ENCODE measurements at places on chromosomes 6 and 20. TPM values are rescaled to one million over a fixed set of nuclear protein-coding genes. Genes with fewer than 3 reads are reported as not detected.
A peak's percentile ranks its signal among the peaks of the same experiment; 100 is the strongest.

DNA sequence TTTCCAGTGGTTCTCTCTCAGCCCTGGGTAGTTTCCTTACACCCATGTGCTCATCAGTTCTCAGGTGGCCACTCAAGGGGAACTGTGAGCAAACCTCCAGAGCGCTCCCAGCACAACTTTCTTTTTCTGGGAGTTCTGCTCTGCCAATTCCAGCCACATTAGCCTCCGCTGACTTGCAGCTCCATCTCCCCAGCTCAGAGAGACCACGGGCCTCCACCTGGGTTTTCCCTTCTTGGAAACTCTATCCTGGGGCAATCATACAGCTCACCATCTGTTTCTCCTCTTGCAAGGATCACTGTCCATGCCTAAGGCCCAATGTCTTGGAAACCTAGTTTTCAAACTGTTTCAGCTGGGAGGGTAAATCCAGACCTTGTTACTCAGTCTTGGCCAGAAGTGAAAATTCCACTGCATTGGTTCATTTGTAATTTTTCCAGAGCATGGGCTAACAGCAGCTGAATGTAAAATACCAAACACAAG lies 129.9 kb downstream of the EYA2 start:
- H3K4me3 ChIP-seq, result no peak overlapping the region
- no peak overlapping the region for H3K27ac ChIP-seq
- no peaks in the 10 kb centered on the region for H3K27me3 ChIP-seq
- DNase-seq, result no peak
- no peaks in the 10 kb centered on the region for H3K4me1 ChIP-seq

DNA sequence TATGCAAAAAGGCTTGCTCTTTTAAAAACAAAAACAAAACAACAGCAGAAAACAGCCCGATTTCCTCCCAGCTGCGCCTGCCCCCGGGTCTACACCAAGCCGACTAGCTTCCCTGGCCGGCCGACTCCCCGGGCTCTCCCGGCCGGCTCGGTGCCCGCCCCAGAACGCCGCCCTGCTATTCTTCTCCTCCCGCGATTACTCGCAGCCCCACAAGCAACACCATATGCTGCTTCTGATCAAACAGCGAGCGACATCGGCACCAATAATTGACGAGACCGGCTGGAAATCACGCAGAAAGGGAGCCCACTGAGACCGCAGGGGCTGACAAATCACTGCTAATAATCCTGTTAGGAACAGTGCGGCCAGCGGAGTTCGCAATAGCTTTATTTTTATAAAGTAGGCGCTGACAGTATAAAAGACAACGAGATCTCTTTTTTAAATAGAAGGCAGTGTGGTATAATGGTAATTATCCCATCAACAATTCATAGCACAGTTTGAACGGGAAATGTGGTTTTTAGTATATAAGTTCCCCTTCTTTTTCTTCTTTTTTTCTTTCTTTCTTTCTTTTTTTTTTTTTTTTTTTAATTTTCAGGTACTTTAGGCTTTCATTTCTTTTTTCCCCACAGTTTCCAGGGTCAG lies 3.3 kb downstream of the SIM1 start:
- H3K4me1 ChIP-seq, result peaks cover 11% of the 10 kb centered on the region
- peaks cover 11% of the 10 kb centered on the region for H3K27me3 ChIP-seq
- no peaks in the 10 kb centered on the region for H3K36me3 ChIP-seq
- no peak overlapping the region for H3K4me3 ChIP-seq

GRCh38 chr6:160978141-160978901 lies 13.2 kb upstream of the MAP3K4 start:
- no peaks in the 10 kb centered on the region for H3K27me3 ChIP-seq
- H3K27ac ChIP-seq, result no peak overlapping the region
- H3K4me3 ChIP-seq, result no peak overlapping the region

DNA sequence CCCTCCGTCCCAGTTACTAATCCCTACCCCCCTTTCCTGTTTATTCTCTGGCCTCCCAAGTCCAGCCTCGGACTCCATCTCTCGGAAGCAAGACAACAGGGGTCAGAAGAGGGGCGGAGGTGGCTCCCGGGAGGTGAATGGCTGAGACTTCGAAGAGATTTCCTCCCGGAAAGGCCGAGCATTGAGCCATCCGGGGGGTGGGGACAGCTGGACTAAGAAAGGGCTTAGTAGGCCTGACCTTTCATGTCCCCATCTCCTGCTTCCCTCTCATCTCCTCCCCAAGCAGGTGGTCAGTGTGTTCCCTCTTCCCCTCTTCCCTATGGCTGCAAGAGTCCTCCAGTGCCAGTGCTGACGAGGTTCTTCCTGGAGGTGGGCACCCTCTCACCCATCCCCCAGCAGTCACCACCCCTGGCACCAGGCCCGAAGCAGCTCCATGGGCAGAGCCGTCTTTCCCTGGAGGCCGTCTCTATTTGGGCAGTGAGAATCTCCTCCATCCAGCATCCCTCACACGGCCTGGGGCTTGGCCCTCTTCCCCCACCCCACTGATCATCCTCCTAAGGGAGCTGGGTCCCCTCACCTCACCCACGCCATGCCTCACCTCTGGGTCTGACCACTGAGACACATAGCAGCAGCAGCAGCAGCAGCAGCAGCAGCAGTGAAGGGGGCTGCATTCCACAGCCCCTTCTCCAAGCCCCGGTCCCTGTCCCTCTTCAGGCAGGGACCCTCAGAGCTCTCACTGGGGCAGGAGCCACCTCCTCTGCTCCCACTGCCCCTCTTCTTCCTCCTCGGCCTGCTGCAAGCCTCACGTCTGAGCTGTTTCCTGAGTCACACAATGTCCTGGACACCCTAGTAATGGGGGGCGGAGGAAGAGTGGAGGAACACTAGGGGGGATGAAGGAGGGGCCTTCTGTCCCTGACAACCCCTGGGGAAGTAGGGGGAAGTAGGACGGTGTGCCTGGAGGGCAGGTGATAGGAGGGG lies at the start of gene NOTCH4:
Gene NOTCH4, minus strand, starts transcription at position 810 of the 978 bp plus-strand sequence. Its CDS starts 139 bp downstream, at position 671.
- H3K27me3 ChIP-seq, result no peaks in the 10 kb centered on the region
- DNase-seq, result no peak
- H3K4me1 ChIP-seq, result no peaks in the 10 kb centered on the region
- no peak within 1 kb of the TSS for H3K4me3 ChIP-seq
- H3K27ac ChIP-seq, result peak within 1 kb of the TSS; percentile 66

- H3K4me3 ChIP-seq, result no peak within 1 kb of the TSS
- no peak for DNase-seq
- H3K27ac ChIP-seq, result no peak within 1 kb of the TSS
- H3K27me3 ChIP-seq, result no peaks in the 10 kb centered on the region
These were observed at the start of gene HLA-DPA1 for GRCh38 chr6:33073431-33073871. HLA-DPA1 (minus strand) TSS chr6:33073649.

- peaks cover 12% of the 10 kb centered on the region for H3K4me1 ChIP-seq
- H3K27me3 ChIP-seq, result no peaks in the 10 kb centered on the region
- H3K4me3 ChIP-seq, result no peak overlapping the region
- no peak overlapping the region for H3K27ac ChIP-seq
These were observed 32.5 kb downstream of the SRSF3 start for GRCh38 chr6:36626636-36627035.

IRF4 gene
- polyA plus RNA-seq, result 1.6 TPM
